ENCODE measurements at places on chromosomes 13 and 19. TPM values are rescaled to one million over a fixed set of nuclear protein-coding genes. Genes with fewer than 3 reads are reported as not detected.
A peak's percentile ranks its signal among the peaks of the same experiment; 100 is the strongest.

DNA sequence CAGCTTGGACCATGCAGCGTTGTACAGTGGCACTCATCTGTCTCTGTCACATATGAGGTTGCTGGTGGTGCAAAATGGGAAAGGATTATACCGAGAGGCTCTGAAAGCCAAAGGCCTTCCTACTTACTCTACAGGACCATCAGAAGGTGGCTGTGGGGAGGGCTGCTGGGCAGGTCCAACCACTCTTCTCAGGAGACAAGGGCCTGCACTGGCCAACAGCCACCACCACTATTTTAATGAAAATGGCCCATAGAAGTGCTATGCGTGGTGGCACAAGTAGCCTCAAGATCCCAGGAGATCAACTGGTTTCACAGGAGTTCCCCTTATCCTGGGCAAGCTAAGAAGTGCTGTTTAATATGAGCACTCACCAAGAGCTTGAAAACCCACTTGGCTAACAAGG is 52.3 kb downstream of the MRPL57 start:
- H3K27ac ChIP-seq: no peak overlapping the region
- no peak for DNase-seq
- no peak overlapping the region for H3K4me3 ChIP-seq
- H3K27me3 ChIP-seq: no peaks in the 10 kb centered on the region
- no peaks in the 10 kb centered on the region for H3K4me1 ChIP-seq
- no peaks in the 10 kb centered on the region for H3K36me3 ChIP-seq

Gene ACTMAP
- 19.5 TPM for polyA plus RNA-seq

GRCh38 chr19:10848230-10848856 is at the start of gene C19orf38:
C19orf38 (plus strand) TSS chr19:10848415; CDS start chr19:10848509, 94 bp downstream.
- no peaks in the 10 kb centered on the region for H3K36me3 ChIP-seq
- DNase-seq: no peak
- no peaks in the 10 kb centered on the region for H3K27me3 ChIP-seq
- no peak within 1 kb of the TSS for H3K27ac ChIP-seq
- H3K4me3 ChIP-seq: no peak within 1 kb of the TSS
- no peaks in the 10 kb centered on the region for H3K4me1 ChIP-seq

DNA sequence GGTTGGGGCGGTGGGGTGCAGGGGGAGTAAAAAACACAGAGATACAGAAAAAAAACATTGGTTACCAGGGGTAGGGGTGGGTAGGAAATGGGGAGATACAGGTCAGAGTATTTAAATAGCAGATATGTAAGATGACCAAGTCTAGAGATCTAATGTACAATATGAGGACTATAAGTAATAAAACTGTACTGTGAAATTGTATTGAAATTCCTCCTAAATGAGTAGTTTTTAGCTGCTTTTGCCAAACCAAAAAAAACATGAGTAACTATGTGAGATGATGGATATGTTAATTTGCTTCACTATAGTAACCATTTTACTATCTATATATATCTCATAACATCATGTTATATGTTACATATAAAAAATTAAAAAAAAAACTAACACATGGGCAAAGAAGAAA is 29.6 kb downstream of the VWA8 start:
- no peak overlapping the region for H3K4me3 ChIP-seq
- no peaks in the 10 kb centered on the region for H3K4me1 ChIP-seq
- H3K36me3 ChIP-seq: no peaks in the 10 kb centered on the region
- no peak for DNase-seq
- no peak overlapping the region for H3K27ac ChIP-seq
- no peaks in the 10 kb centered on the region for H3K27me3 ChIP-seq

Gene FPR3
- 0.89 TPM for polyA plus RNA-seq

- H3K27ac ChIP-seq: no peak overlapping the region
- no peak for DNase-seq
- no peak overlapping the region for H3K4me3 ChIP-seq
- no peaks in the 10 kb centered on the region for H3K36me3 ChIP-seq
- no peaks in the 10 kb centered on the region for H3K27me3 ChIP-seq
Observed at GRCh38 chr13:49594576-49594975, 9.2 kb upstream of the RCBTB1 start.

DNA sequence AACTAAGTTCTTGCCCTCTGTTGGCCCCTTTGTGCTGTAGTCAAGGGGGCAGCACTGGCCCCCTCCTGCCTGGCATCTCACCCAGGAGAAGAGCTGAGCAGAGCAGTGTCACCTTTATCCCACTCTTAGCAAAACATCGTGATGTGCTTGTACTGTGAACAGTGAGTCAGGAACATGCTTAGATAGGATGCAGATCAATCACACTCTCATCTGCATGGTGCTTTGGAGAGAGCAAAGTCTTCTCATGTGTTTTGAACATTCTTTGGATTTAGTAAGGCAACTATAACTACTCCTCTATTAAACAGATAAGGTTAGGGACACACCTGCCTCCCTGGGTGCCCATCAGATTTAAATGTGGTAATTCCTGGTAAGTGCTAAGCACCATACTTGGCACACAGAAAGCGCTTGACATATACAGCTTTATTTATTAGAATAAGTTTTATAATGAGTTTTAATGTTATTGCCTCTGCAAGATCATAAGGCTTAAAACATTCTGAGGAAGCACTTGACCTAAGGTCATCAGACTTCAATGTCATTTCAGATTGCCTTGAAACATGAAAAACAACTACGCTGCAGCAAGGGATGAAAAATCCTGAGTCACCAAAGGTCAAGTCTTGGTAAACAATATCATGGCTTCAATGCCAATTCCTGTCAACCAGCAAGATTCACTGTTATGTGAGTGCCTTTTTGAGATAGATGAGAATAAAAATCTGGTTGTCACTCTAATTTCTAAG is 82.4 kb upstream of the IRS2 start:
- peak; percentile 52 for DNase-seq
- H3K4me3 ChIP-seq: no peak overlapping the region
- H3K27ac ChIP-seq: peak overlapping the region; percentile 48
- H3K36me3 ChIP-seq: no peaks in the 10 kb centered on the region
- H3K27me3 ChIP-seq: no peaks in the 10 kb centered on the region
- peaks cover 6% of the 10 kb centered on the region for H3K4me1 ChIP-seq

- no peak overlapping the region for H3K27ac ChIP-seq
- DNase-seq: no peak
- no peak overlapping the region for H3K4me3 ChIP-seq
- peaks cover 2% of the 10 kb centered on the region for H3K36me3 ChIP-seq
- H3K27me3 ChIP-seq: no peaks in the 10 kb centered on the region
- no peaks in the 10 kb centered on the region for H3K4me1 ChIP-seq
Observed at GRCh38 chr13:36362251-36362650, 16.1 kb upstream of the SPART start.

Gene PHF11
- 32.0 TPM for polyA plus RNA-seq

- no peaks in the 10 kb centered on the region for H3K4me1 ChIP-seq
- H3K27me3 ChIP-seq: no peaks in the 10 kb centered on the region
- no peaks in the 10 kb centered on the region for H3K36me3 ChIP-seq
- no peak overlapping the region for H3K27ac ChIP-seq
Observed at GRCh38 chr19:40959338-40959737, 31.7 kb upstream of the CYP2B6 start.

GRCh38 chr19:38228491-38229439 is 4.7 kb upstream of the DPF1 start:
- no peak for DNase-seq
- no peaks in the 10 kb centered on the region for H3K36me3 ChIP-seq
- H3K4me1 ChIP-seq: peaks cover 3% of the 10 kb centered on the region
- peaks cover 32% of the 10 kb centered on the region for H3K27me3 ChIP-seq
- H3K4me3 ChIP-seq: peak overlapping the region; percentile 16

- no peaks in the 10 kb centered on the region for H3K4me1 ChIP-seq
- DNase-seq: no peak
- no peak overlapping the region for H3K4me3 ChIP-seq
- no peak overlapping the region for H3K27ac ChIP-seq
Observed at GRCh38 chr13:40680659-40681323, 14.3 kb upstream of the FOXO1 start.

- no peak overlapping the region for H3K4me3 ChIP-seq
- no peaks in the 10 kb centered on the region for H3K27me3 ChIP-seq
- DNase-seq: no peak
- H3K36me3 ChIP-seq: no peaks in the 10 kb centered on the region
- H3K4me1 ChIP-seq: no peaks in the 10 kb centered on the region
Observed at GRCh38 chr19:35109395-35110112, 6.1 kb upstream of the FXYD3 start.

Gene ZDHHC20
- 68.8 TPM for polyA plus RNA-seq

- H3K27me3 ChIP-seq: peaks cover 7% of the 10 kb centered on the region
- no peak within 1 kb of the TSS for H3K27ac ChIP-seq
- no peaks in the 10 kb centered on the region for H3K36me3 ChIP-seq
- peaks cover 12% of the 10 kb centered on the region for H3K4me1 ChIP-seq
Observed at GRCh38 chr13:38686577-38687245, at the start of gene FREM2. FREM2 (plus strand) TSS chr13:38687077; CDS start chr13:38687345, 268 bp downstream.

DNA sequence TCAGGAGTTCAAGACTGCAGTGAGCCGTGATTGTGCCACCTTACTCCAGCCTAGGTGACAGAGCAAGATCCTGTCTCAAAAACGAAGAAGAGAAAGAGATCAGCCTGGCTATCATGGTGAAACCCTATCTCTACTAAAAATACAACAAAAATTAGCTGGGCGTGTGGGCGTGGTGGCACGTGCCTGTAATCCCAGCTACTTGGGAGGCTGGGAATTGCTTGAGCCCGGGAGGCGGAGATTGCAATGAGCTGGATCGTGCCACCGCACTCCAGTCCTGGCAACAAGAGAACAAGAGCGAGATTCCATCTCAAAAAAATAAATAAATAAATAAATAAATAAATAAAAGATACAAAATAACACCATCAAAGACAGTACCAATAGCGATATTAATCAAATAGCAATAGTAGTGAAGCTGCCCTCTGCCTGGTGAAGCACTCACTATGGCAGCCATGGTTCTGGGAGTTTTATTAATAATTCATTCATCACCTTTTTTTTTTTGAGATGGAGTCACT is 53.9 kb downstream of the NFIC start:
- no peak for DNase-seq
- no peaks in the 10 kb centered on the region for H3K27me3 ChIP-seq
- no peaks in the 10 kb centered on the region for H3K36me3 ChIP-seq
- H3K27ac ChIP-seq: no peak overlapping the region
- no peak overlapping the region for H3K4me3 ChIP-seq

DNA sequence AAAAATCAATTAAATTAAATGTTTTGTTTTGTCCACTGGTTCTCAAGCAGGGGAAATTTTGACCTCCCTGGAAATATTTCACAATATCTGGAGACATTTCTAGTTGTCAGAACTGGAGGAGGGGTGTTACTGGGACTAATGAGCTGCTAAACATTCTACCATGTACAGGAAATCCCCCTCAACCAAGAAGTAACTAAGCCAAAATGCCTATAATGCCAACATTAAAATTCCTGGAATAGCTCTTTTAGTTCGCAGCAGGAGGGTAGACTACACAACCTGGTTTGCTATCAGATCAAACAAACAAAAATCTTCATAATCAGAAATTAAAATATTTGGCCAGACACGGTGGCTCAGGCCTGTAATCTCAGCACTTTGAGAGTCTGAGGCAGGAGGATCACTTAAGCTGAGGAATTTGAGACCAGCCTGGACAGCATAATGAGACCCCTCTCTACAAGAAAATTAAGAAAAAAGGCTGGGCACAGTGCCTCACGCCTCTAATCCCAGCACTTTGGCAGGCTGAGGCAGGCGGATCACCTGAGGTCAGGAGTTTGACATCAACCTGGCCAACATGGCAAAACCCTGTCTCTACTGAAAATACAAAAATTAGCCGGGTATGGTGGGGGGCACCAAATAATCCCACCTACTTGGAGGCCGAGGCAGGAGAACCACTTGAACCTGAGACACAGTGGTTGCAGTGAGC is 13.7 kb upstream of the SMARCA4 start:
- H3K27ac ChIP-seq: no peak overlapping the region
- H3K4me1 ChIP-seq: no peaks in the 10 kb centered on the region
- no peaks in the 10 kb centered on the region for H3K36me3 ChIP-seq

Gene SLC15A1
- polyA plus RNA-seq: 422 TPM

Gene TCF3
- 68.9 TPM for polyA plus RNA-seq

Gene MYH14
- 392 TPM for polyA plus RNA-seq

GRCh38 chr19:5908773-5909442 is 4.2 kb downstream of the VMAC start:
- peaks cover 5% of the 10 kb centered on the region for H3K4me1 ChIP-seq
- no peak overlapping the region for H3K27ac ChIP-seq
- H3K4me3 ChIP-seq: no peak overlapping the region
- no peak for DNase-seq

- H3K4me1 ChIP-seq: no peaks in the 10 kb centered on the region
- peak; percentile 77 for DNase-seq
- no peak overlapping the region for H3K4me3 ChIP-seq
- no peaks in the 10 kb centered on the region for H3K36me3 ChIP-seq
Observed at GRCh38 chr19:42386974-42387707, 3.0 kb downstream of the CNFN start.

GRCh38 chr13:44362394-44363040 is 11.1 kb upstream of the SERP2 start:
- no peaks in the 10 kb centered on the region for H3K27me3 ChIP-seq
- DNase-seq: no peak
- H3K4me3 ChIP-seq: no peak overlapping the region

Gene TMC4
- polyA plus RNA-seq: 140 TPM

DNA sequence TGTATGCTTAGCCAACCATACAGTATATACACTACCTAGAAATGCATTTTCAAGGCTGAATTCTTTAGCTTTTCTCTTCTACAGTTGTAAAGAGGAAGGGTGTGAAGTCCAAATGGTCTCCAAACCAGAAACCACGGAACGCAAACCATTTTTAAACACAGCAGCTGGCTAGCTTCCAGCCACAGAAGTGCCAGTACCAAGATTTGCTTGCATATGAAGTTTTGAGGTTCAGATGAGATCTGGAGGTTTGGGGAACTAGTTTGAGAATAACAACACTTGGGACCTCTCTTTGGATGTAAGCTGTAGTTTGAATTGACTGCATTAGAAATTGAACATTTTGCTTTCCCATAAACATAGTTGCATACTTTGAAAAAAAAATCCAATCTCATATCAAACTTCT is 1243.5 kb downstream of the EFNB2 start:
- no peaks in the 10 kb centered on the region for H3K36me3 ChIP-seq
- no peak overlapping the region for H3K4me3 ChIP-seq
- H3K27me3 ChIP-seq: no peaks in the 10 kb centered on the region
- H3K4me1 ChIP-seq: peaks cover under 1% of the 10 kb centered on the region
- H3K27ac ChIP-seq: no peak overlapping the region
- DNase-seq: no peak

DNA sequence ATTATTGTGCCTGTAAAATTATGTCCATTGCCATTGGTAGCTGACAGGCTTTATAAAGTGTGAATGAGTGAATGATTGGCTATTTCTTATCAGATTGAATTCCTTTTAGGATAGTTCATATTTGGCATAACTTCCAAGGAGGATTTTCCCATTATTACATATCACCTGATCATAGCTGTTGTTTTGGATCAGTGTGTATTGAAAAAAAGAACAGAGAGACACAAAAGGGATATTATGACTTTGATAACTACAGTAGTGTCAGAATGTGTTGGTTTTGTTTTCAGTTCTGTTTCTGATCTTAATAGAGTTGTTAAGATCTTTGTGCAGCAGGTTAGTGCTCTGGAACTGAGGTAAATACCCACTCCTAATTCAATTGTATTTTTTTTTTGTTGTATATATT is 103.8 kb downstream of the LRCH1 start:
- DNase-seq: no peak
- H3K4me1 ChIP-seq: peaks cover 15% of the 10 kb centered on the region
- H3K4me3 ChIP-seq: no peak overlapping the region
- no peak overlapping the region for H3K27ac ChIP-seq
- H3K36me3 ChIP-seq: no peaks in the 10 kb centered on the region

All from small intestine (tissue), 16 donors.